ENCODE measurements at places on chromosomes 3 and 15.
A peak's percentile ranks its signal among the peaks of the same experiment; 100 is the strongest.

GRCh38 chr3:183811638-183812037 lies 13.7 kb downstream of the MAP6D1 start:
- DNase-seq = no peak

- DNase-seq = no peak
These were observed 24.7 kb upstream of the EOMES start for GRCh38 chr3:27746838-27747237.

- peak; percentile 79 for DNase-seq
These were observed 13.0 kb downstream of the ZBED2 start for GRCh38 chr3:111582120-111582474.

DNA sequence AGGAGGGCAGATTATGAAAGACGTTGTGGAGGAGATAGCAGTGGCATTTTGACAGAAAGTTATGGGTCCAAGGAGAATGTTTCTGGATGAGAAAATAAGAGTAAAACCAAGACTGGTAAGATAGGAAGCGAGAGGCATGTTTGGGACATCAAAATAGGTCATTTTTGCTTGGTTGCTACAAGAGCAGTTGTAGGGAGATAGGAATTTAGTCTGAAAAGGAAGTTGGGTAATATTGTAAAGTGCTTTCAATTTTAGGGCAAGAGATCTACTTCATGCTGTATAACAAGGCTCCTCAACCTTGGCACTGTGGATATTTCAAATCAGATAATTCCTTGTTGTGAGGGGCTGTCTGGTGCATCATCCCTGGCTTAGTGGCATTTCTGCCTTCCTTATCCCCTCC lies 118.0 kb upstream of the DPH6 start:
- DNase-seq = no peak

- peak; percentile 87 for DNase-seq
These were observed 11.8 kb downstream of the TNK2 start for GRCh38 chr3:195896361-195897080.

DNA sequence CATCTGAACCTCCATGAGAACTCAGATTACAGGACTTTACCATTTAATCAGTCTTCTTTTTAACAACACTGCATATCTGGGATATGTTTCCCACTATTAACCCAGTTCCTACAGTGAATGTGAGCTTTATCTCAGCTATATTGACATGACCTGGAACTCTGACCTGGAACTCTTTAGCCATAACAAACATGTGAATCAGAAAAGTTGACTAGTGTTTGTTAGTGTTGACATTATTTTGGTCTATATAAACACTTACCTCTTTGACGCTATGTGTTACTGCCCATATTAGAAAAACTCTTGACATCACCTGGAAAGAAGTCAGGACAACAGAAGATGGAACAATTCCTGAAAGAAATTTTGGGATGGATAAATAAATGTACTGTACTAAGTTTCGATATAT lies 56.7 kb downstream of the HACD2 start:
- no peak for DNase-seq

DNA sequence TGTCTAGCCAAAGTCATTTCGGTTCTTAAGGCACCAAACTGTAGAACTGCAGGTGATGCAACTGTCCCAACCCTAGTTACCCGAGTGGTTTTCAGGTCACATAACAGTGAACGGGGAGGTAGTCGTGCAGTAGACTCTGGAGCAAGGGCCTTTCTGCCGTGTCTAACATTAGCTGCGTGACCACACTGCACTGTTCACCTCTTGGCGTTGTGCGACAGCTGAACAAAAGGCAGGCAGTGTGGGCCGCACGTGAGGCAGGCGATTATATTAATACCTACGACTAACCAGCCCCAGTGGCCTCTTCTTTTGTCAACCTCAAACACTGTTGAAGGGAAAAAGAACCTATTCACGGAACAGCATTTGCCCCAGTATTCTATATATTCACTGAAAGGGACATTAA lies 2.8 kb downstream of the LRRN1 start:
- no peak for DNase-seq

DNA sequence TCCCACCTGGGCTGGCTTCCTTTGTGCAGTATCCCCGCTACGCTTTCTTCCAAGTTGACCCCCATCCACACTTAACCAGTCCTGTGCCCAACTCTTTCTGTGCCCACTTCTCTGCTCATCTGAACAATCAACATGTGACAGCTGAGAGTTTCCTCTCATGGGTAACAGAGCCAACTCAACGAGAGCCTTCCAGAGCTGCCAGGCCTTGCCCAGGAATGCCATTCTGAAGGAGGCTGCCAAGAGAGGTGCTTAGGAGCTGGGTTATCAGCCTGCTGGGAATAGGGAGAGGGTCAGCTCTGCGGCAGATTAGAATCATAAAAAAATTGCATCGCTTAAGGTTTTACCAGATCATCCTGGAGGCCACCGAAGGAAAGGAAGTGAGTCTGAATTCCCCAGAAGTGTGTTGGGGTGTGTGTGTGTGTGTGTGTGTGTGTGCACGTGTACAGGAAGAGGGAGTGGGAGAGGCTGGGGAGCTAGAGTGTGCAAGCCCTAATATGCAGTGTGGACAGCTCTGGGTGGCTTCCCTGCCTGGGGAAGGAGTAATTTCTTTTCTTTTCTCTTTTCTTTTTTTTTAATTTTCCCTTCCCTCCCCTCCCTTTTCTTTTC lies 66.7 kb downstream of the ITGA11 start:
- DNase-seq = no peak

GRCh38 chr15:44157679-44158078 lies 37.4 kb downstream of the FRMD5 start:
- DNase-seq = peak; percentile 85

GRCh38 chr3:178295292-178295912 lies 240.8 kb upstream of the KCNMB2 start:
- peak; percentile 93 for DNase-seq

GRCh38 chr3:111695636-111696117 lies 100.5 kb upstream of the ZBED2 start:
- DNase-seq = peak; percentile 87
